ENCODE measurements at places on chromosomes 16 and 17. TPM values are rescaled to one million over a fixed set of nuclear protein-coding genes. Genes with fewer than 3 reads are reported as not detected.

TMEM101 gene
- 38.6 TPM for polyA plus RNA-seq

TBC1D3E gene
- polyA plus RNA-seq = not detected

DNA sequence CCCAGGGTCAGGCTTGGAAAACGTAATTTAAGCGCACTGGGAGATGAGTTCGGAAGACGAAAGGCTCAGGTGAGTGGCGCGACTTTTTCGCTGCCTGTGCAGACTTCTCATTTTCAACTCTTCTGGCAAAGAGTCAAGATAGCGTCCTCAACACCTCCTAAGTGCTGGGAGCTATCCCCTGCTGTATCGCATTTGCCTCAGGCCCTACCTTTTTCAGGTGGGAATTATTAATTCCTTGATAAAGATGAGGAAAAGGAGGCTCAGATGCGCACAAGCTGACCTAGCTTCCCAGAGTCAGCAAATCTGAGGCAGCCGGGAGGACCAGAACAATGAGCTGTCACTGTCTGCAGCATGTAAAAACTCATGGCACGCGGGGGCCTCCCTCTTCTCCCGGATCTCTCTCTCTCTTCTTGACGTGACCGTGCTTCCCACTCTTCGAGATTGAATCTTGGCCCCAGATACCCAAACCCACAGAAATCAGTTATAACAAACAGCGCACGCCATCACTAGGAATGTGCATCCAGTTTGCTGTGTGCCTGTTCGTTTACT, 512 bp upstream of the ADAMTS18 start:
- no peak for DNase-seq

MYCBPAP gene
- 1.4 TPM for polyA plus RNA-seq

NUPR1 gene
- 10.5 TPM for polyA plus RNA-seq

DNA sequence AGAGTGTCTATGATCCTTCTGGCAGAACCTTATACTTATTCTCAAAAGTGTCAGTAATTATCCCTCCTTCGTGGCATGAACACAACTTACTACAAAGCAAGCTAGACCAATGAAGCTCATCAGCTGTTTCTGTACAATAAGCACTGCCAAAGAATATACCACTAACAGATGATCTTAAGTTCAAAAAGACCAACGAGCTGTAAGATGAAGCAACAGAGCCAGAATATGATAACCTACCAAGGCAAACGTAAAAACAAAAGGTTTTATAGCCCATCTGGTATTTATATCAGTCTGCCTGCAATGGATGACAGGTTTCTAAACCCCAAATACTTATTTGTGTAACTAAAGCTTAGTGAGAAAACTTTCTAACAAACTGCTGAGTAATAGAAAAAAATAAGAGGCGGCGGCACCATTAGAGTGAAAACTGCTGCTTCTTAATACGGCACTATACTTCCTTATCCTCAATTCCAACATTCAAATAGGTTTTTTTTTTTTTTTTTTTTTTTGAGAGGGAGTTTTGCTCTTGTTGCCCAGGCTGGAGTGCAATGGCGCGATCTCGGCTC, 22.1 kb downstream of the NME2 start:
- no peak for DNase-seq

TEKT1 gene
- polyA plus RNA-seq = 1.4 TPM

BICDL2 gene
- polyA plus RNA-seq = 2.0 TPM

- DNase-seq = no peak
These were observed 489 bp downstream of the ZC3H18 start for GRCh38 chr16:88570691-88571092.

- no peak for DNase-seq
These were observed 70.1 kb downstream of the SMG6 start for GRCh38 chr17:2233441-2233947.

DNA sequence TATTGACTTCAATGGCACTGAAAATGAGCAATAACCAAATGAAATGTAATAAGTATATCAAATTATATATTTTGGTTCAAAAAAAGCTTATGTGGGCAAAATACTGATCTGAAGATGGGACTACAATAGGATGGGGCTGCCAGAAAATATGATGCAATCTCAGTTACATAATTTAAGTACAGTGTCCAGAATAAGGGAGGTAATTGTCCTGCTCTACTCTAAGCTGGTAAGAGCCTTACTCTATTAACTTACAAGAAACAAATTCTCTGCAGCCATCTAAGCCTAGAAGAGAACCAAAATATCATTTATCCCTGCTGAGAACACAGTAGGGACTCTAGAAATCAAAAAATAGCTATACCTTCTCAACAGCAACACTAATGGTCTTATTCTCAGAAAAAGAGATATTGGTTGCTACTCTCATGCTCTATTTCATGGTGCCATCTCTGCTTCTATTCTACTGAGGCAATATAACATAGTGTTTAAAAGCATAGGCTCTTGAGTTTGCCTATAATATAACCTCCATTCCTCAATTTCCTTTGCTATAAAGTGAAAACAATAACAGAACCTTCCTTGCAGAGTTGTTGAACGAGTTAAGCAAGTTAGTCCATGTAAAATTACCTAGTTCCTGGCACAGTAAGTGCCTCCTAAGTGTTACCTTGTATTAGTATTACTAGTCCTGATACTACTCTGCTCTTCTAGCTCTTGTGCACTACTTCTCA, 19.9 kb downstream of the NQO1 start:
- DNase-seq = no peak

PRSS27 gene
- 1.5 TPM for polyA plus RNA-seq

KCNH6 gene
- 2.3 TPM for polyA plus RNA-seq
